ENCODE measurements at places on chromosomes 1 and 21.
A peak's percentile ranks its signal among the peaks of the same experiment; 100 is the strongest.

DNA sequence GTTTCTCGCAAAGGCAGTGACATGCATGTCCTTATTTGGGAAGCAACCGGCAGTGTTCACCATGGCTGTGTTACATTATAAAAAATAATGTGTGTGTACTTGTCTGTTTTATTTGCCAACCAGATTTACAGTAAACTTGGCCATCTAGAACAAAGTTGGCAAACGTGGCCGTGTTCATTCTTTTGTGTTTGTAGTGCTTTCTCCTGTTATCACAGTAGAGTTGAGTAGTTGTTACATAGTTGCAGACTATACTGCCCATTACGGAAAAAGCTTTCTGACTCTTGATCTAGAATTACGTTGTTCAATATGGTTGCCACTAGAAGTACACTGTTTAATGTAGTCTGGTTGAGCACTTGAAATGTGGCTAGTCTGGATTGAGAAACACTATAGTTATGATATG is 19.4 kb downstream of the SOAT1 start:
- DNase-seq: no peak

GRCh38 chr1:27937524-27937836 is 2.7 kb downstream of the SMPDL3B start:
- DNase-seq: no peak

DNA sequence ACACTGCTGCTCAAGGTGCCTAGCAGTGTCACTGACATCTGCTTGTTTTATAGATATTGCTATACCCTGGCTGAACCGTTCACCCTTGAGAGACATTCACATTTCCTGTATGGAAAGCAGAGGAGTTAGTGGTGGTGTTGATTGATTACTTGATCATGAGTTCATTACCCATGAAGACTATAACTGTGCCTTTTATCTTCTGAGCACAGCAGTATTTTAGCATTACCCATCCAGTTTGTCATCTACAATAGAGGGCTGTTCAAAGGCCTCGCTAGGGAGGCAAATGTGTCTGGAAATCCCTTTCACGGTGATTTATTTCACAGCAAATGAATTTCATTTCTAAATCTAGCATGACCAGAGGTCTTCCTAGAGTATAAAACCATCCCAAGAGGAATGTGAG is 160.0 kb downstream of the DNM3 start:
- DNase-seq: no peak

GRCh38 chr1:60185684-60186083 is 112.1 kb upstream of the C1orf87 start:
- no peak for DNase-seq

DNA sequence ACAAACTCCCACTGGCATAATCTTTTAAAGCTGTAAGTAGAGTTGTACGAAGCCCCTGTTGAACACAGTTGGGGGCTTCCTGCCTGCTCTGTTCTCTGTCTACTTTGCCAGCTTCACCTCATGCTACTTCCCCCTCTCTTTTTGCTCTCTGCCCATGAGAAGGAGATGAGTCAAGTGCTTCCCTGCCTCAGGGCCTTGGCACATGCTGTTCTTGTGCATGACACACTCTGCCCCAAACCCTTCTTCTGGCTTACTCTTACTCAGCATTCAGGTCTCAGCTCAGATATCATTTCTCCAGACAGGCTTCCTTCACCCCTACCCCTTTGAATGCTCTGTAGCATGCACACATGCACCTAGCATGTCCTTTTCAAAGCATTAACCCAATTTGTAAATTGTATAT is 208.8 kb downstream of the FOXD2 start:
- no peak for DNase-seq

GRCh38 chr1:61490924-61491323 is 234.0 kb downstream of the TM2D1 start:
- no peak for DNase-seq

- no peak for DNase-seq
These were observed 144.2 kb upstream of the KRTAP19-8 start for GRCh38 chr21:31182231-31183140.

- no peak for DNase-seq
These were observed 13.7 kb downstream of the PTPRU start for GRCh38 chr1:29249951-29250581.

DNA sequence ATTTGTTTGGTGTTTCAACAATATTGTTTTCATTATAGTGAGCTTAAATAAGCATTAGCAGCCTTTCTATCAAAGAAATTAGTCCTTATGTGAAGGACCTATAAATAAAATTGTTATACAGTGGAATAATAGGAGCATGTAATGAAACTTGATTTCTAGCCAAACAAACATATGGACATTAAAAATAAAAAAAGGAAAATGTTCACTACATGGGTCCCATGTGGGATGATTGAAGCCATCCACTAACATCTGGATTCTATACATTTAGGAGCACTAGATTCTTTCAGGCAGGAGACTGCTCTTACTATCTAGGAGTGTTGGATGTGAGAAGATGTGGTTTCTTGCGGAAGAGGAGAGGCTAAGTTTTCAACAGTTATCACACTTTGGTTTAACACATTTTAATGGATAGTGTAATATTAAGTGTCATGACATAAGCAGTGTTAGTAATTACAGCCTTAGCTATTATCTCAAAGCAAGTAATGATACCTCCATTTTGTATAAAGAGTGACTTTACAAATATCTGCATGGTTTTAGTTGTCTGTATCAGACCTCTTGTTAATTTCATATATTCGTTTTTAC is 62.3 kb downstream of the LYPLAL1 start:
- no peak for DNase-seq

DNA sequence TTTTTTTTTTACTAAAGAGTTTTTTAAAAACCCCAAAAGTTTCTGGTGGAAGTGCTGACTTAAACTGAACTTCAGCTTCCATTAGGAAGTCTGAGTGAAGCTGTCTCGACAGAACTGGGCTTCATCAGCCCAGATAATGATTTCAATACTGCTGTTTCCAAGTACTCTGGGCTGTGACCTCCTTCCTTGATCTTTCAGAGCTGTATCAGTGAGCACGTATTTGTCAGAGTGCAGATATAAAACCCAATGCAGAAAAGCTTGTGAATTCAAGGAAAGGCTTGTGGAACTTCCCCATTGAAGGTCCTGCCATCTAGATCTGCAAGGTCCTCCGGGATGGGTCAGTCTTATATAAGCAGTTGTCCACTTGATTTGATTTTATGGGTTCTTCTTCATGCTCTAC is 50.1 kb upstream of the RGS21 start:
- DNase-seq: no peak

DNA sequence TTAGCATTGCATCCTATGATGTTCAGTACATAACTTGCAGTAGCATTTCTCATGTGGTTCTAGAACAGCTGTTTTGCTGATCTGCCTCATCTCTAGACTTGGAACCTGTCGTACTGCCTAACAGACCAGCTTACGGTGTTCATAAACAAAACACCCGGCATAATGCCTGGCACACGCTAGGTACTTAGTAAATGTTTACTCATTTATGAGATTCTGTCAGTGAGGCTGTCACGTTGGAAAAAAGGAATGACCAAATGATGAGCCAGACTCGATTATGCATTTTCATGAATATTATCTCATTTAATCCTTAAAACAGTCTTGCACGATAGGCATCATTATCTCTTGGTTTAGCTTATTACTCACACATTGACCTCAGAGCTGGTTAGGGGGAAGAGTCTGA is 46.4 kb downstream of the CACHD1 start:
- DNase-seq: no peak

- peak; percentile 73 for DNase-seq
These were observed 8.0 kb downstream of the ELOA start for GRCh38 chr1:23751050-23751814.

DNA sequence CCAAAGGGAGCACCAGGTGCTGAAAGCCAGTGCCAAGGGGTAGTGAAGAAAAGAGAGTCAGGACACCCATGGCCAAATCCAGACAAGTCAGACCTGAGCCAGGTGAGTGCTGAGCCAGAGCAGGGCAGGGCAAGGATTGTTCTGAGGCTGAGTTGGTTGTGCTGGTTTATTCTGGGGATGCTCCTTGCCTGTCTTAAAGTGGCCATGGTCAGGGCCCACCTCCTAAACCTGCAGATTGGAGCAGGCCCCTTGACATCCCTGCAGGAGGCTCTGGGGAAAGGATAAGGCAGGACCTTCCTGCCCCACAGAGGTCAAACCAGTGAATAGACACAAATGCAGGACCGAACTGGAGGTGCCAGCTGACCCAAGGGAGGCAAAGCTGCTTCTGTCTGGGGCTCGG is 138.4 kb downstream of the HIVEP3 start:
- DNase-seq: no peak

- DNase-seq: no peak
These were observed 35.0 kb upstream of the SH2D1B start for GRCh38 chr1:162446946-162447345.

DNA sequence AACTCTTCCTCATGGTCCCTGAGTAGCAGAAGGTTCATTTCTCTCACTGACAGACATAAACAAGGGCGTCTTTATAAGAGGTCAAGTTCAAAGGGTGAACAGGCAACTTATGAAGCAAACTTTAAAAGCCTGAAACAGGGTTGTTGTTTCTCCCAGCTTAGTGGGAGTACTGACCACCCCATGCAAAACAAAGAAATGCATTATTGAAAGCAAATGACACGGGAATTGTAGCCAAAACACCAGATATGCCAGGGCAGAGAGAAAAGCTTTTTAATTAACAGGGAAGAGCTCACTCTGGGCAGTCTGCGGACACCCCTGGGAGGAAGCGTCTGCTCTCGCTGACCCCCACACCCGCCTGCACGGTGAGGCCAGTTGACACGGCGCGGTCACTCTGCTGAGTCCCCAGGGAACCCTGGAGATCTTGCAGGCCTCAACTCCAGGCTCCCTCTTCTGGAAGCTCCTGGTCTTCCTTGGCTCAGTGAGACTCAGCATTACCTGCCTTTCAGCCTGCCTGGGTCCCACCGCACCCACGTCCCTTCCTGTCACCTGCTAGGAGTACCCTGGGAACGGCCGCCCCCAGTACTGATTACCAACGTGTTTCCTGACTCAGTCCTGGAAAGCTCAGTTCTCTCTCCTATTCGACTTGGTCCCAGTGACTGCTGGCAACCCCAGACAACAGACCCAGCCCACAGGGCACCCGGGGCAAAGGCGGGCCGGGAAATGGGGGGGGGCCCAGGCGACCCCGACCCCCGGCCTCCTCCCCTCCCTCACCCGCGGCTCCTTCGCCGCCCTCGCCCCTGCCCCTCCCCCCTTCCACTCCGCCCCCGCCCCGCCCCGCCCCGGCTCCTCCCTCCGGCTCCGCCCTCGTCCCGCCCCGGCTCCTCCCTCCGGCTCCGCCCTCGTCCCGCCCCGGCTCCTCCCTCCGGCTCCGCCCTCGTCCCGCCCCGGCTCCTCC is 972 bp downstream of the CFAP410 start:
- peak; percentile 82 for DNase-seq

GRCh38 chr1:7899741-7900140 is 40.9 kb downstream of the TNFRSF9 start:
- no peak for DNase-seq

GRCh38 chr21:42818328-42818749 is 61.0 kb downstream of the WDR4 start:
- DNase-seq: no peak

GRCh38 chr1:44032170-44032790 is 1.0 kb upstream of the SLC6A9 start:
- DNase-seq: no peak

DNA sequence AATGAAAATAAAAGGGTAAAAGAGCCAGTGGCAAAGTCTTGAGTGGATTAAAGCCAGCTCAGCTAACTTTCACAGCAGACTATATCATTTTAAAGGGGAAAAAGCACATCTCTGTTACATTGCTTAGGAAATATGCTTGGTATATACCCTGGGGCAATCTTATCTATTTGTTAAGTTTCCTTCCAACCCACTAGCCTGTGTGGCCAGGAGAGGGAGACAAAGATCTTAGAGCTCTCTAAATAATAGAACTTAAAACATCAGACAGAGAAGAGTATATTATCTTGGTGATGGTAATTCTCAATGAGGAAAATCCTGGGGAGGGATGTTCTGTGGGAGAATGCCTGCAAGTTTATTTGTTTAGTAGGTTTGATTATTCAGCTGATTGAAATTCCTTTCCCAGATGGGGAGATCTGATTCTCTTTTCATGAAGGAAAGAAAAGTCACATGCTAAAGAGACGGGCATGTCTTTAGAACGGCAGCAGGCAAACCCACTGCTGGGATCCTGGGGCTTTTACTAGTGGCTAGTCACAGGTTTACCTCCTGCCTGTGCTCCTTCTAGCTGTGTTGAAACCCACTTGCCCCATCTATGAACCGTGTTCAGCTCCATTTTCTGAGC is 3.6 kb downstream of the KCNE2 start:
- peak; percentile 30 for DNase-seq

- no peak for DNase-seq
These were observed 1336.6 kb downstream of the BRINP3 start for GRCh38 chr1:189141056-189141455.

DNA sequence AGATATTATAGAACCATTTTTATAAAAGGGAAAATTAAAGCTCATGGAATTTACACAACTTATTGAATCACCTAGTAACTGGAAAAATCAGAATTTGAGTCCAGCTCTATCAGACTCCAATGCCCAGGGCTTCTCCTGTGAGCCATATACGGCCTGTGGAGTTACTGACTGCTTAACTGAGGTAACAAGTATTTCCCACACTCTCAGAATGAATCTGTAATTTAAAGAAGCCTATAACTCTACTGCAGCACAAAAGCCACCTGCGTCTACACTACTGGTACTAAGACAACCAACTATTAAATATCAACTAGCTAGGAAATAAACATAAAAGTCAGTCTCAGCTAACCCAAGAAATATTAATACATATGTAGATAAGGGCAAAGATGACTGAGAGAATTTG is 29.4 kb downstream of the SMYD3 start:
- no peak for DNase-seq

- peak; percentile 47 for DNase-seq
These were observed 1.2 kb upstream of the NEGR1 start for GRCh38 chr1:72283307-72284083.

DNA sequence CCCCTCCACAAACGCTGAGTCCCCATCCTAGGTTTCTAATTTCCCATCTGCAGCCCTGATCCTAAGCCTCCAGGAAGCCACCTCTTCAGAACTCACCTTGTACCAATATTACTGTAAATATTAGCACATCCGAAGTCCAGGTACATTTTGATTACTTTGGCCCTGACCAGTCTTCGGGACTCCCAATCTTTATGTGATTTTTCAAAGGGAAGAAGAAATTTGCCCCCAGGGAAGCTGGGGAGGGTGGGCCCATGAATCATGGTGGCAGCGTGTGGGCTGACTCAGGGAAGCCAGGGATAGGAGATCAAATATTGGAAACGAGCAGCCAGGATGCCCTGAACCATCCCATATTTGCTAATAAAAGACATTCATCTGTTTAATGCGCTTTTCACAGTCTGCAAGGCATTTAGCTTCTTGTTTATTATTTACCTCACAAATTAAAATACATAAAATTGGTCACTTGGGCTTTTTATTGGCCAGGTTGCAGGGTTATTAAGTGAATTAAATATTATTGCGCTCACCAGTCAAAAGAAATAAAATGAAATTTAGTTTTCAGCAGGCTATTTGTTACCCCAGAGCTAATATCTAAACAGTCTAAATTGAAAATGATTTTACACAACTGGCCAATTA is 46.6 kb downstream of the KIAA0040 start:
- DNase-seq: no peak

- no peak for DNase-seq
These were observed 44.7 kb upstream of the CASZ1 start for GRCh38 chr1:10841118-10841517.

GRCh38 chr1:66351478-66351877 is 182.5 kb upstream of the SGIP1 start:
- DNase-seq: no peak

- DNase-seq: no peak
These were observed 235.0 kb upstream of the NFIA start for GRCh38 chr1:60847391-60847790.

- DNase-seq: no peak
These were observed 395.9 kb downstream of the MATN1 start for GRCh38 chr1:30327370-30328099.

Data from HuH-7 (cell line).